ENCODE measurements at places on chromosomes 4 and X.
A peak's percentile ranks its signal among the peaks of the same experiment; 100 is the strongest.

DNA sequence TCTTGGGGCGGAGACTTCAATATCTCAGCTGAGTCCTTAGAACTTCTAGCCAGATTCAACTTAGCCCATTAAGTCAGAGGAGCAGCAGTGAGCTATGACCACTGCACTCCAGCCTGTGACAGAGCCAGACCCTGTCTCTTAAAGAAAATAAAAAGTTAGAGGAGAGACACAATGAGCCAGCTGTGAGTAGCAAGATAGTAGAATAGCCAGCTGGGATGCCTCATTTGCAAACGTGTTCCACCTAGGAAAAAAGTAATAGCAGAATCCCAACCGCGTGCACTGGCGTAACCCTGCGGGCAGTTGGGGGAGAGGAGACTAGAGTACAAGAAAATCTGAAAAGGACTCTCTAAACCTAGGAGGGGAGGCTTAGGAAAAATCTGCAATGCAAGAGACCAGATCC is 133.2 kb upstream of the ANXA3 start:
- no peak for DNase-seq

- DNase-seq: no peak
Observed at GRCh38 chrX:47420962-47421361, 50.6 kb downstream of the ZNF157 start.

DNA sequence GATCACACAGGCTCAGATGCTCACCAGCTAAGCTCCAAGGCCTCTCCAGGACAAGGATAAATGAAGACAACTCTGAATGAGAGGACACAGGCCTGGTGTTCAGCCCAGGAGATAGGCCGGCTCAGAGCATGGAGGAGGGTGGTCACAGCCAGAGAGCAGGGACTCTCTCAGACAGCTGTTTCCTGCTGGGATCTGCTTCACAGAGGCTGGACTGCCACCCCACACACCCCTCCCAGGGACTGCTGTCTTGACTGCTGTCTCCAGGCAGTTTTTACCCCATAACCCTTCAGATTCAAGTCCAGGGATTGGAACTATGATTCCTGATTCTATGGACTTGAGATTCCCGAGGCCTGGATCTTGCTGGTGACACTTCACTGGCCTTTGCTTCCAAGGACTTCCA is 89.0 kb downstream of the SMIM20 start:
- no peak for DNase-seq

- DNase-seq: peak; percentile 69
Observed at GRCh38 chr4:10115797-10116568, 616 bp downstream of the WDR1 start.

DNA sequence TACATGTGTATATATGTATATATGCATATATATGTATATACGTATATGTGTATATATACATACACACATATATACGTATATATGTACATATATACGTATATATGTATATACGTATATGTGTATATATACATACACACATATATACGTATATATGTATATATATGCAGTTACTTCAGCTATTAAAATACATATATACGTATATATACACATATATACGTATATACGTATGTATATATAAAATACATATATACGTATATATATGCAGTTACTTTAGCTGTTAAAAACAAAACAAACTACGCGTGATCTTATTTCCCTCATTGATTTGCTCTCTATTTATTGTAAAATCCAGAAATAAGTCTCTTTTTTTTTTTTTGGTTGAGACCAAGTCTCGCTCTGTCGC is 13.9 kb downstream of the TXK start:
- DNase-seq: no peak

DNA sequence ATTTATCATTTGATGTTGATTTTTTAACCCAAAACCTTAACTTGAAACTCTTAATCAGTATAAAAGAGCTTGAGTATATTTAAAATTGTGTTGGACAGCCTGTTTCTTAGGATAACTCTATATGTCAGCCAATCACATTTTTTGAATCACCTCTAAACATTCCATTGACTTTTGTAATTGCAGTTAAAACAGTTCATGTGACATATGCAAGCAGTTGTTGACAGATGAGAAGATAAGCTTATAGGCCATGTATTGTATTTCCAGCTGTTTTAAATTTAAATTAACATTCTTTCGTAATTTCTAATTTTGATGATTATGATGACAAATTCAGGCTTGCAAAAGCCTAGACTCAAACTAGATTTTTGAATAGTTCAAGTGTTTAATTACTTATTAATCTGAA is 17.4 kb downstream of the VEGFC start:
- DNase-seq: no peak

GRCh38 chrX:68695206-68695845 is 47.9 kb downstream of the STARD8 start:
- DNase-seq: no peak

DNA sequence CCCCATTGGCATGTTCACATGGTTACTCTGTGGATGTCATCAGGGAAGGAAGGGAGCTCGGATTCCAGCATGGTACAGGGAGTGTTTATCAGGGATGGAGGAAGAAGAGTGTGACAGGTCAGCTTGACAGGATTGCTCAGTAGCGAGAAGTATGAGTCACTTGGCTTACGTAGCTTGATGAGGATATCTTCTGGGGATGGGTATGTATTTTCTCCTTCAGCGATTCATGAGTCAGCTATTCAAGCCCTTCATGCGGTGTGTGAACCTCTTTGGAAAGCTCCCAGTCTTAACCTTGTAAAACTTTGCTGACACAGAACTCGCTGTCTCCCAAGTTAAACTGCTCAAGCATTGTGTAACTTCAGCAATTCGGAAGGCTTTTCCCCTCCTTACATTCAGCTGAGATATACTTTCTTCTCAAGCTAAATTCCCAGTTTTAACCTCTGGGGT is 275.4 kb downstream of the ARHGAP10 start:
- no peak for DNase-seq

DNA sequence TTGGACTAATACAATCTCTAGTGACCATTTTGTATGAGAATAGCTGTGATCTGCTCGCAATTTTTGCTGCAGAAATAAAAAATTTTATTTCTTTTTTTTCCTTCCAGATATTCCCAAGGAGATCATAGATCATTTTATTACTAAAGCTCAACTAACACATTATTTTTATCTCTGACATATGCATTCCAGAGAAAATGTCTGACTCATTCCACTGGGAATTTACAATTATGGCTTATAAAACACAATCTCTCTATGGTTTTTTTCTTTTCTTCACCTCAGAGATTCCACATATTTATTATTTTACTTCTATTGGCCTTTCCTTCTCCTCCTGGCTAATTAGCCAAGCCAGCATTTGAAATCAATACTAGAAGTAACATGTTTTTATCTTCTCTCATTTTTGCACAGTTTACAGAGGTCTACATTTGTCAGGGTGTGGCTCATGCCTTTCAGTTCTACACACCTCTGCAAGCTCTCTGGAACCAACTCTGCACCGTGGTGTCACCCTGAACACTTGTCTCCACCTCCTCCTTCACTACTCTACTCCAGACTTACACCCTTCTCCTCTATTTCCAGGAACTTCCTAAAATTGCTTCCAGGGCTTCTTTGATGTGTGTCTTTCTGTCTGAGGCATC is 59.8 kb upstream of the GPM6A start:
- DNase-seq: no peak

- DNase-seq: no peak
Observed at GRCh38 chr4:120796271-120796670, 126.3 kb downstream of the PRDM5 start.

DNA sequence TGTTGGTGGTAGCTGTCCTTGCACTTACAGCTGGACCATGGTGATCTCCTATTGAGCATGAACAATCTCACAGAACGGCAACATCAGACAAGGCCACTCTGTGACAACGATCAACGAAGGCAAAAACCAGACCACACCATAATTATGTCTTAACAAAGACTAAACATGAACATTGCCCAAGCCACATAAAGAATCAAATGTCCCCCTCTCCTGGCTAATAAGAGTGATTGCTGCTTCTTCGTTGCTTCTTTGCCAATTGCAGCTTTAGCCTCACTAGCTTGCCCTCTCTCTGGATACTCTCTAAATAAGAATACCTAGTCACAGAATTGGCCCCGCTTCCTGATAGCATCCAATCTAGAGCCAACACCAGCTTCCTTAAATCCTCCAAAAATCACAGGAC is 41.5 kb upstream of the PGRMC1 start:
- DNase-seq: no peak

- DNase-seq: no peak
Observed at GRCh38 chrX:15646031-15646430, 18.6 kb downstream of the CLTRN start.

GRCh38 chr4:164946810-164947209 is 30.6 kb downstream of the TRIM61 start:
- no peak for DNase-seq

GRCh38 chr4:32689518-32689917 is 1969.3 kb downstream of the PCDH7 start:
- DNase-seq: no peak

DNA sequence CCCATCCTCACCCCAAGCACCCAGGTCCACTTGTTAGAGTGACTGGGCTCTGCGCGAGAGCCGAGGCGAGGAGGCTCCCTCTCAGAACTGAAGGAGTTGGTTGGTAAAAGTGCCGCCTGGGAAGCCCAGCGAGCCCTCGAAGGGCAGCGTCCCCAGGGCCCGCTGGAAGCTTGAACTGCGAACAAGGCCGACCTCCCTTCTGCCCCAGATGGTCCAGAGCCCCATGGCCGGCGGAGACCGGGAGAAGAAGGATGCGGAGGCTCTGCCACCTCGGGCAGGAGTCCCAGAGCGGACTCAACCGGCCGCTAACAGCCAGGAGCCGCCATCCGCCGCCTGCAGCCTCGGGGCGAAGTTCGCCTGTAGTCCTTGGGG is 116.3 kb upstream of the TEX13C start:
- DNase-seq: no peak

- DNase-seq: no peak
Observed at GRCh38 chr4:96775501-96775900, 935.6 kb downstream of the PDHA2 start.

- DNase-seq: no peak
Observed at GRCh38 chr4:93633721-93634120, 194.8 kb upstream of the ATOH1 start.

- no peak for DNase-seq
Observed at GRCh38 chr4:37471971-37472370, 214.2 kb downstream of the RELL1 start.

DNA sequence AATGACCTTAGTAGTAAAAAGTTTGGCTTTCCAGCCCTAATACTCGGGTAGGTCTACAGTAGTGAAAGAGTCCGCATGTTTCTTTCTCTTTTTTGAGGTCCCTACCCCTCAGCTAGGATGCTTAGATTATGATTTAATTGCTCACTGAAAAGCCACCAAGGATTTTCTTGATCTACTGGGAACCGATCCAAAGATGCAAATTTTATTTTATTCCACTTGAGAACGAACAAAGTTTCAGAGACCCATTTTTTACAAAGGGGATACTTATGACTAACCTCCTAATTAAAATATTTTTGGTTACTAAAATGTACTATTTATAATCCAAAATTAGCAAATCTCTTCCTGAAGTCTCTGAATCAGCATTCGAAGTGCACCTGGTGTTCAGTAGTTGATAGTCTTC is 14.3 kb upstream of the PDHA2 start:
- no peak for DNase-seq

- DNase-seq: no peak
Observed at GRCh38 chrX:39750848-39751247, 346.9 kb downstream of the BCOR start.

DNA sequence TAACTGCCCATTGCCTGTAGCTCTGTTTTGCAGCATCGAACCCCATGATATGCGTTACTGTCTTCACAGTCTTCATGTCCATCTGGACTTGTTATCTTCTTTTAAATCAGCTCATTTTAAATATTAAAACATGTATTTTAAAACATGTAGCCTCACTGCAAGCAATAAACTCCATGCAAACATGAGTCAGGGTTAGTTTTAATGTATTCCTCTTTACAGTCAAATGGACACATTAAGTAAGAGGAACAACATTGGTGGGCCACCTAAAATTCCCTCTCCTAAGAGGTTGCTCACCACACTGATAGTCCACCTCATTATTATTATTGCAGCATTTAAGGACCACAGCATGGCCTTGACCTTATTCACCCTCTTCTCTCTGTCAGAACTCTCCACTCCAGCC is 74.1 kb downstream of the CLCN5 start:
- no peak for DNase-seq

- no peak for DNase-seq
Observed at GRCh38 chr4:128168701-128169100, 107.6 kb downstream of the LARP1B start.

DNA sequence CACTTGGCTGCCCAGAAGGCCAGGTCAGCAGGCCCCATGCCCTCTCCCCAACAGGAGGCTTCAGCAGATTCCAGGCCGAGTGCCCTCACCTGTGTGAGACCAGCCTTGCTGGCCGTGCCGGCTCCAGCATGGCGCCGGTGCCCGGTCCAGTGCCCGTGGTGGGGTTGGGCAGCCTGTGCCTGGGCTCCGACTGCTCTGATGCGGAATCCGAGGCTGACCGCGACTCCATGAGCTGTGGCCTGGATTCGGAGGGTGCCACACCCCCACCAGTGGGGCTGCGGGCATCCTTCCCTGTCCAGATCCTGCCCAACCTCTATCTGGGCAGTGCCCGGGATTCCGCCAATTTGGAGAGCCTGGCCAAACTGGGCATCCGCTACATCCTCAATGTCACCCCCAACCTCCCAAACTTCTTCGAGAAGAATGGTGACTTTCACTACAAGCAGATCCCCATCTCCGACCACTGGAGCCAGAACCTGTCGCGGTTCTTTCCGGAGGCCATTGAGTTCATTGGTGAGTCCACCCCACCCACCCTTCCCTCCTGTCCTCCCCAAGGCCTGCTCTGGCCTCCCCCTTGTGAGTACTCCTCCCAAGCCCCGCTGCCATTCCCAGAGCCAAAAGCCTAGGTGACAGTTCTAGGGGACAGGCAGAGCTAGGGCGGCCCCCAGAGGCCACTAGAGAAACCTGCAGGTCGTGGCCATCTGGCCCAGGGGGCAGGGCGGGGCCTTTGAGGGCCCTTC is 2.3 kb downstream of the DUSP9 start:
- no peak for DNase-seq

GRCh38 chr4:150982557-150983233 is 32.4 kb downstream of the LRBA start:
- no peak for DNase-seq

DNA sequence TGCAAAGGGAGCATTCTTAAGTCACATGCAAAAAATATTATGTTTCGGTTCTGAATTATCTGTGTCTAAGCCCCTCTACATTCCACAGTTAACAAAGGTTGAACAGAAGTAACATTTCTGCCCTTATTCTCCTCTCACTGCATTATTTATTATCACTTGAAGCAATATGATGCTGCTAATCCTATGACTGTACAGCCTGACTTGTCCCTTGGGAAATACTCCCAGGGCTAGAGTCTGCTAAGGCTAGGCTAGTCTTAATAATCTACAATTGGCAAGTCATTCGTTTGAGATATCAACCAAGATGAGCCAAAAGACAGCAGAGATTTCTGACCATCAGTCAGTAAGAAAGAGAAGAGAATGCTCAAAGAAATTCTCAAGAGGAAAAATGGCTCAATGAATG is 226.9 kb upstream of the HCCS start:
- no peak for DNase-seq

Measured in activated effector memory CD4-positive, alpha-beta T cell treated with Interleukin-2 at 50 U/mL for 16 hours (primary cell).